Cortex of kidney (tissue), 1 donor: ENCODE measurements at places on chromosomes 5 and 9.

DNA sequence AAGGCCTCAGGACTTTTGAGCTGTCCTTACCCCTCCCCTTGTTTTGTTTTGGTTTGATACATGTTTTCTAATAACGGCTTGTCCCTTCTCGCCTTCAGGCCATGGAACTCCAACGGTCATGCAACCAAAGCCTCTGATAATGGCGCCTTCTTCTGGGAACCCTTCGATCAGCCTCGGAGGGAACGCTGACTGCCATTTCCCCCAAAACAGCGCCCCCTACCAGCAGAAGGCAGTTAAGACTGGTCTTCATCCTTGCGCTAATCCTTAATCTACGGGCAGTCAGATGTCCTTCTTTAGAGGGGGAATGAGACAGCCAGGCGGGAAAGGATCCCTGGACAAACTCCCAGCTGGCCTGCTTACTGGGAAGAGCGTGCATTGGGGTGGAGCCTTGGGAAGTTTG is 276.6 kb downstream of the ICE1 start:
- DNase-seq, result no peak

DNA sequence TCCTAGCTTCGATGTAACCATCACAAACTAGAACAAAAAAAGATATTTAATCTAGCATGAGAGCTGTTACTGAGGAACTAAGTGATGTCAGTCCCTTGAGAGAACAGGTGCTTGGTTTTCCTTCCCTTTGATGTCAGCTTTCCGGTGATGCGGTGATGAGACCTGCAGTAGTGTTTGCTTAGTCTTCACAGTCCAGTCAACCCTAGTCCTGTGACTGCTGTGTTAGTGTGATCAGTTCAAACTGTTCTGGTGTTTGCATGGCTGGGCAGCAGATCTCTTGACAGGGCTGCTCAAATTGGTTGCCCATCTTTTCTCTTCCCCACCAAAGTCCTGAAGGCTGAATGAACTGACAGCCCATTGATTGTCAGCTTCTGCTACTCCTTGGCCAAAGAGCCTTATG is 608.6 kb upstream of the DAB2 start:
- DNase-seq, result no peak

GRCh38 chr5:66646570-66646969 is 50.4 kb downstream of the MAST4 start:
- DNase-seq, result no peak

DNA sequence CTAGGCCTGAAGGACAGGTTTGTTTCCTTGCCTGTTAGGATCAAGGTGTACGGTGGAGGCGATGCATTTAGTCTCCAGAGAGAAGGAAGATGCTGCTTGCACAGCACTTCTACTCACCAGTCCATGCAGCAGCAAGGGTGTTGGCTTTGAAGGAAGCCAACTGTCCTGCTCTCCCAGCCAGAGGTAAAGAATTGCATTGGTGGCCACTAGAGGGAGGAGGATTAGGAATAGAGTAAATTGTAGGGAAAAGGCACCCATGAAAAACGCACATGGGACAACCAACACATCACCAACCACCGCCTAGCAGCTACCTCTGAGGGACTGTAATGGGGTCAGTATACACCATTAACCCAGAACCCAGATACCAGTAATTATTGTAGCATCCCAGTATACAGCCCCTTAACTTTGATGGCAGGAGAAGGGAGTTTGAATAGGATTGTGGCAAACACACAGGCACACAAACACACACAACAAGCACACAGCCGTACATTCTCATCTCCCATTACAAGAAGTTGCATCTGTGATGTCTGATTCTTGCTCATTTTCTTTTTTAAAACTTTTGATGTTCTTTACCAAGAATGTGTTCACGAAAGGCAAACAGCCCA is 267.7 kb downstream of the ADAMTS6 start:
- no peak for DNase-seq

GRCh38 chr9:22158927-22159346 is 149.8 kb upstream of the CDKN2B start:
- no peak for DNase-seq

DNA sequence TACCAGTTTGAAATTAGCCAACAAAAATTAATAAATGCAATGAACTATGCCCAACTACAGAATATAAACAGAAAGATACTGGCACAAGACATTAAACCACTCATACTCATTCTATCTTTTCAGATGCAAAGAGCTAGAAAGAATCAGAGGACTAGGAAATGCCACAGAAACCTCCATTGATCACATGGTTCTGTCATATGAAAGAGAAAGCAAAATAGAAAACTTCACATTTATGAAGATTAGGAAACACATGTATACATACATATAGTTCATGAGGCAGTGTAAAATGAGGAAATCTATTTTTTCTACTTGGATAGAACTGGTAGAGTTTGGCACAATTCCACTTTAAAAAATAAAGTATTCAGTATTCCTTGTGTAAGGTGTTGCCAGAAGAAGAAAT is 275.1 kb upstream of the PTGER4 start:
- no peak for DNase-seq

DNA sequence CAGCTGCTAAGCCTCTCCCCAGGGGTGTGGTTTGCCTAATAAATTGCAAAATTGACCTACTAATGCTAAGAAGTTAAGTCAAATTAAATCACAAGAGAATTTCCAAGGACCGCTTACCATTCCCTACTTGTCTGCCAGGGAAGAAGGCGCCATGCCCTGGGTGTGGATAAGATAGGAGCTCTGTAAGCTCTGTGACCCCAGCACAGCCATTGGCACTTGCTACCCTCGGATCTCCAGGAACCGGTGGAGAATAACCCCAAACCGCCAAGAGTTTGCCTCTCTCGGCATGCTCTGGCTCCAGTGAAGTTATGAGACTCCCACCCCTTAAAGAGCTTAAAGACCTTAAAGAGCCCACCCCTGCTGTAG is 58.9 kb downstream of the NEURL1B start:
- DNase-seq, result no peak

GRCh38 chr5:149664083-149664482 is 66.0 kb upstream of the PPARGC1B start:
- no peak for DNase-seq

- no peak for DNase-seq
Observed at GRCh38 chr9:117187498-117187897, 227.4 kb downstream of the ASTN2 start.

- no peak for DNase-seq
Observed at GRCh38 chr5:82160948-82161347, 117.2 kb downstream of the RPS23 start.

DNA sequence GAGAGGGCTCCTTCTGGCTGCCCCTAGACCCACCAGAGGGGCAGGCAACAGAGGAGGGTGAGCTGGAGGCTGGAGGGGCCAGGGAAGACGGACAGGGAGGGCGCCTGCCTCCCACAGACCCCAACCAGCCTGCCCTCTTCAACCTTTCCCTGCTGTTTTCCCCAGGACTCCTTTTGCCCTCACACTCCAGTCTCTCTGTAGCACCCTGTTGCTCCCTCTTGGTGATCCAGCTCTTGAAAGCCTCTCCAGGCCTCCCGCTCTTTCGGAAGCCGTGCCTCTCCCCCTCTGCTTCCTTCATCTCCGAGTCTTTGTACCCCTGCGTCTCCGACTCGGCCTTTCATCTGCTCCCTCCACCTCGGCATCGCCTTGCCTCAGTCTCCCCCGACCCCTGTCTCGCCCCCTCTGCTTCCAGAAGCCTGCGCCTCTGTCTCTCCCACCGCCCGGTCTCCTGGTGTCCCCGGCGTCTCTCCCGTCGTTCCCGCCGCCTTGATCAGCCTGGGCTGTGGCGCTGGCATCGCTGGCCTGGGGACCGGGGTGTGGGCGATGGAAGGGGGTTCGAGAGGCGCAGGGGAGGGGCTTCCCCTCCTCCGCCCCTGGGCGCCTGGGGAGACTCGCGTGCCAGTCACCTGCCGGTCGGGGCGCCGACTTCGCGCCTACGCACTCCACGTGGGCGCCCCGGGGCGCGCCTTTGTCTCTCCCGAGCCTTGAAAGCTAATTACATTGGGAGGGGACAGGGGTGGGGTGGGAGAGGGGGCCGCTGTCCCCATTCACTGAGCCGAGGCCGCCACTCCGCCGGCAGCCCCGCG is 5.3 kb upstream of the PRDM12 start:
- no peak for DNase-seq

- no peak for DNase-seq
Observed at GRCh38 chr5:116905885-116906284, 331.3 kb upstream of the SEMA6A start.

DNA sequence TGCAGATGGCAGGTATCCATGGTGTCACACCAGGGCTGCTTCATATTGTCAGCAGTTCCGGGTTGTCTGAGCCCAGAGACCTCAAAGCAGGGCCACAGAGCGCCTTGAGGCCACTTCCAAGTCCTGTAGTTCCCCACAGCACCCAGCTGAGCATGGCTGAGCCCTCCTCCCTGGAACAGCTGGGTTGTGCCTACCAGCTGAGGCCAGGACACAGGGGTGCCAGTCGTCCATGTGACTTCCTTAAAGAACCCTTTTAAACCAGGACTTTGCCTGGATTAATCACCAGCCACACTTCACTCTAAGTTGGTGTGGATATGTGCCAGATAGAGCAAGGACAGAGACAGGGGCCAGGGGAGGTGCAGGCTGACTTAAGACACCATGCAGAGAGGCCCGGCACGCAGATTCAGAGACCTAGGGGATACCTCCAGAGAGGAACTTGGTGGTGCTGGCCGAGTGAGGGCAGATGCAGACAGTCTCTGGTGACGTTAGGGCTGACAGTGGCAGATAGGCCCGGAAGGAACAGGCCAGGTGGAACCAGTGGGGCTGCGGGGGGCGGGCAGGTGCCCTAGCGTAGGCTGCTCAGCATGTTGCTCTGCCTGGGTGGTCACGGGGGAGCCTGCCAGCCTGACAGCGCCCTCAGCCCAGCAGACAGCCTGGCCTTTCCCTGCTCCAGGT is 142.7 kb downstream of the CACNA1B start:
- no peak for DNase-seq

- DNase-seq, result no peak
Observed at GRCh38 chr9:83061036-83061435, 1.9 kb downstream of the RASEF start.

DNA sequence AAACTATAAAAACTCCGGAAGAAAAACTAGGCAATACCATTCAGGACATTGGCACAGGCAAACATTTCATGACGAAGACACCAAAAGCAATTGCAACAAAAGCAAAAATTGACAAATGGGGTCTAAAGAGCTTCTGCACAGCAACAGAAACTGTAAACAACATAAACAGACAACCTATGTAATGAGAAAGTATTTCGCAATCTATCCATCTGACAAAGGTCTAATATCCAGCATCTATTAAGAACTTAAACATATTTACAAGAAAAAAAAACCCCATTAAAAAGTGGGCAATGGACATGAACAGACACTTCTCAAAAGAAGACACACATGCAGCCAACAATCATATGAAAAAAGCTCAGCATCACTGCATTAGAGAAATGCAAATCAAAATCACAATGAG is 498.6 kb downstream of the HINT1 start:
- DNase-seq, result no peak

GRCh38 chr5:112642885-112643284 is 94.8 kb upstream of the APC start:
- DNase-seq, result no peak

DNA sequence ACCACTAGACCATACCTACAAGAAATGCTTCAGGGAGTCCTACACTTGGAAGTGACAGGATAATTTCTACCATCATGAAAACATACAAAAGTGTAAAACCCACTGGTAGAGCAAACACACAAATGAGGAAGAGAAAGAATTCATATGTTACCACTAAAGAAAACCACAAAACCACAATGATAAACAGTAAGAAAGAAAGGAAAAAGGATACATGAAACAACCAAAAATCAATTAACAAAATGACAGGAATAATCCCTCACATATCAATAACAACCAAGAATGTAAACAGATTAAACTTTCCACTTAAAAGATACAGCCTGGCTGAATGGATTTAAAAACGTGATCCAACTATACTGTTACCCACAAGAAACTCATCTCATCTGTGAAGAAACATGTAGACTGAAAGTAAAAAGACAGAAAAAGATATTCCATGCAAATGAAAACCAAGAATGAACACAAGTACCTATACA is 83.4 kb downstream of the LPAR1 start:
- DNase-seq, result no peak

- no peak for DNase-seq
Observed at GRCh38 chr5:71651579-71651978, 64.4 kb downstream of the MCCC2 start.

GRCh38 chr9:14240537-14240936 is 73.4 kb downstream of the NFIB start:
- no peak for DNase-seq

DNA sequence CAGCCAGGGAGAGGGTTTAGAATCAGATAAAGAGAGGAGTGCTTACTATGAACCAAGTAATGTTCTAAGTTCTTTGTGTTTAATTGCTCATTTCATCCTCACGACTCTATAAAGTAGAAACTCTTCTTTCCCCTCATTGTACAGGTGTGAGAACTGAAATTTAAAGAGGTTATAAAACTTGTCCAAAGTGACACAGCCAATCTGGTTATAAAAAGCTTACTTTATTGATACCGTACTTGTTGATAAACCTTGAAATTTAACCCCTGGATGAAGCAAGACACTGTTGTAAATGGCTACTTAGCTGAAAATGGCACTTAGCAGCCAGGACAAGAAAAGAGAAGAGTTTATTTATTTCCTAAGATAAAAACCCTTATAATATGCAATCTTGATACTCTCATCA is 702.4 kb downstream of the KCTD16 start:
- DNase-seq, result no peak

- no peak for DNase-seq
Observed at GRCh38 chr5:141511771-141512325, 23.0 kb downstream of the PCDHGC5 start.

DNA sequence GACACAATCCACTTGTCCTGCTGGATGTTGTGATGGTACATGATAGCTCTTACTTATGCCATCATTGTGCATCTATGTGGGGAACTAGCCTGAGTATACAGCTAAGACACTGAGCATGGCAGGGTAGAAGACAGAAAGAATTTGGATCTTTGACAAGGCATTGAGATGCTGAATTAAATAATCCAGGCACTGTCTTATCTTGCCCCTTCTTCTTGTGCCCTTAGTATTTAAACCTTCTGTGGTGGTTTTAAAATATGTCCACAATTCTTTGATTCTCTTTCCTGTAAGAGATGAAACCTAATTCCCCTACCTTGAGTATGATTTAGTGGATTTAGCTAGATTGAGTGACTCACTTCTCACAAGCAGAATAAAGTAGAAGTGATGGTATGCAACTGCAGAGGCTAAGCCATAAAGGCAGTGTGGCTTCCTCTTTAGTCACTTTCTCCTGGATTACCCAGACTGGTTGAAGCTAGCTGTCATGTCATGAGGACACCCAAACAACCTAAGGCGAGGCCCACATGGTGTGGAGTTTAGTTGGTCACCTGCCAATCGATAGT is 174.0 kb upstream of the NREP start:
- DNase-seq, result no peak

DNA sequence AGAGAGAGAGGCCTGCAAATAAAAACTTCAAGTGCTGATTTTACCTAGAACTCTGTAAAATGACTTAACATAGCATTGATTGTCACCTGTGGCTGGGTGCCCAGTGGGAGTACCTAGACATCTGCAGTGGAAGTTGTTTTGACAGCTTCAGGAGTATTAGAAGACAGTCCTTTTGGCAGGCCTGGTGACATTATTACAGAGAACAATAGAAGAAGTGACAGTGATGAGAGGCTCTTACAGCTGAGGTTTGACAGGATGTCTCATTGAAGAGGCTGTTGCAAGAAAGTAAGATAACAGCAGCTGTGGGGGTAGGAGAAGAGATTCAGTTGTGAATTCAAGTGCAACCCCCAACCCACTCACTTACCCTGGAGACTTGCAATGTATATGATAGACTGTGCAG is 27.9 kb upstream of the MUSK start:
- no peak for DNase-seq
